ENCODE measurements at places on chromosomes 3 and 15.

GRCh38 chr3:132550579-132551305 lies 46.3 kb upstream of the ACKR4 start:
- no peak for DNase-seq

GRCh38 chr3:9241956-9242355 lies 7.5 kb downstream of the SRGAP3 start:
- DNase-seq, result no peak

GRCh38 chr15:73894133-73894814 lies 20.9 kb downstream of the TBC1D21 start:
- no peak for DNase-seq

DNA sequence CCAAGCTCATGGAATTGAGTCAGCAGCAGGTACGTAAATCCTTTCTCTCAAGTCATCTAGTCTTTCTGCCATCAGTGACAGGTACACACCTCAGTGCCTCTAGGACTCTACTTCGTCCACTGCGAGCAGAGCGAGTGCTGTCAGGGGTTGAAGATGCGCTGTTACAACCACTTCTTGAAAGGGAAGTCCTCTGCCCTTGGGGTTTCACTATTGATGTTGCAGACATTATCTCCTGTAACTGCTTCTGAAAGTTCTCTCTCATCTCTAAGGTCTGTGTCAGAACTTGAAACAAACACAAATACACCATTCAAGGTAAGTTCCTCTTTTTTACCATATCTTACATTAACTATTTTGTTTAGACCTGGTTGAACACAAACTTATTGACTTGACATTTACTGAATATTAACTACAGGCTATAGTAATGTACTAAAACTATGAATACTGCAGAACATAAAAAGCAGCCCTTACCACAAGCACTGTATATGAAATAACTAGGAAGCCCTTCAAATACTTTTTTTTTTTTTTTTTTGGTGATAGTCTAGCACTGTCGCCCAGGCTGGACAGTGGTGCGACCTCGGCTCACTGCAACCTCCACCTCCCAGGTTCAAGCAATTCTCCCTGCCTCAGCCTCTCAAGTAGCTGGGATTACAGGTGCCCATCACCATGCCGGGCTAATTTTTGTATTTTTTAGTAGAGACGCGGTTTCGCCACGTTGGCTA lies 41.5 kb downstream of the TOPBP1 start:
- DNase-seq, result no peak

- no peak for DNase-seq
Observed at GRCh38 chr15:52370010-52370409, 74.4 kb upstream of the MYO5C start.

- no peak for DNase-seq
Observed at GRCh38 chr15:94524565-94524964, 293.2 kb downstream of the MCTP2 start.

DNA sequence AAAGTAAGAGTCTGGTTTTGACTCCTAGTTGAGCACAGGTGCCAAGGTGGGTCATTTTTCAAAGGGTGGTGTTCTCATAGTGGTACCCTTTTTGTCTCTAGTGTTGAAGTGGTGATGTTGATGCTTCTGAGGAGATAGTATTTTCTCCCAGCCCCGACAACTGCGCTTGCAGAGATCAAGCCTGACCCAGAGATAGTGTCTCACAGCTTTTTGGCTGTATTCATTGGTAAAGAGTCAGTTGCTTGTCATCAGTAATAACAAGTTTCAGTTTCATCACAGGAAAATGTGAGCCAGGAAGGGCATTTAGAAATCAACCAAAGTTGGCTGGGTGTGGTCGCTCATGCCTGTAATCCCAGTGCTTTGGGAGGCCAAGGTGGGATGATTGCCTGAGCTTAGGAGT lies 139.3 kb downstream of the NFKBIZ start:
- no peak for DNase-seq

- DNase-seq, result no peak
Observed at GRCh38 chr15:26210980-26211379, 347.9 kb upstream of the ATP10A start.

- DNase-seq, result no peak
Observed at GRCh38 chr15:47577000-47577399, 140.3 kb upstream of the SEMA6D start.

DNA sequence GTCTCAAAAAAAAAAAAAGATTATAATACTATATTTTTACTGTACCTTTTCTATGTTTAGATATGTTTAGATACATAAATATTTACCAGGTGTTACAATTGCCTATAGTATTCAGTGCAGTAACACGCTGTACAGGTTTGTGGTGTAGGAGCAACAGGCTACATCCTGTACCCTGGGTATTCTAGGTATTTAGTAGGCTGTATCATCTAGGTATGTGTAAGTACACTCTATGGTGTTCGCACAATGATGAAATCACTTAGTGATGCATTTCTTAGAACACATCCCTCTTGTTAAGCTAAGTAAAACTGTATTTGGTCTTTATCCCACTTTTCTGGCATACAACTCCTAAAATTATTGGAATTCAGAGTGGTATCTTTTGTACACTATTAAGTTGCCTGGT lies 77.8 kb downstream of the CDC25A start:
- DNase-seq, result no peak

GRCh38 chr3:62502315-62503300 lies 129.3 kb upstream of the FEZF2 start:
- DNase-seq, result no peak

DNA sequence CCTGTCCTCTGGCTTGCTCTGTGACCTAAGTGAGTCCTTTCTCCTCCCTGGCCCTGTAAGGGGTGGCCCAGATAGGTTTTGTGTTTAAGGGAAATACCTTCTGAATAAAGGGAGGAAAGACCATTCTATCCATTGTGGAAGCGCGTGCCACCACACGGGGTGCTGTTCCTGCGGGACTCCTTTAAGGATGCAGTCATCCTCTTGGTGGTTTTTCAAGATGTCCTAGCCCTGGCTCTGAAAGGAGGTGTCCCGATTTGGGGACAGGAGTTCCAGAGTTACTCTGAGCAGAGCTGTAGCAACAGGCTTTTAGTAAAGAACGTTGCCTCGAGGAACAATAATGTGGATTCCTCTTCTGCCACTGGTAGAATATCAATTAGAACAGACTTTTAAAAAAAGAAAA lies 9.6 kb downstream of the SLC6A6 start:
- no peak for DNase-seq

DNA sequence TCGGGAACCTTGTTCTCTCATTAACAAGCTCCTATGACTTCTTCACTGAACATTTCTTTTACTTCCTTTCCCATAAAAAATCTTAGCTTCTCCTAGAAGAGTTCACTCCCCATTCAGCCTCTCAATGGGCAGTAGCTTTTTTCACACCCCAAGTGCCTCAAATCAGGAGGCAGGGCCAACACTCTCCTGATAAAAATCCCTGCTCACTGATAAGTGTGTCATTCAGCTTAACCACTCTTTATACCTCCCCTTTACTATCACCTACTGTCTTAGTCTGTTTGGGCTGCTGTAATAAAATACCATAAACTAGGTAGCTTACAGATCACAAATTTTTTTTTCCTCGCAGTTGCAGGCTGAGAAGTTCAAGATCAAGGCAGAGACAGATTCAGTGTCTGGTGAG lies 400.4 kb downstream of the WDR72 start:
- no peak for DNase-seq

GRCh38 chr15:61092361-61093157 lies 136.5 kb downstream of the RORA start:
- DNase-seq, result no peak

GRCh38 chr3:178147001-178147400 lies 389.2 kb upstream of the KCNMB2 start:
- no peak for DNase-seq
